ENCODE measurements at places on chromosomes 16 and 17. TPM values are rescaled to one million over a fixed set of nuclear protein-coding genes. Genes with fewer than 3 reads are reported as not detected.

DNA sequence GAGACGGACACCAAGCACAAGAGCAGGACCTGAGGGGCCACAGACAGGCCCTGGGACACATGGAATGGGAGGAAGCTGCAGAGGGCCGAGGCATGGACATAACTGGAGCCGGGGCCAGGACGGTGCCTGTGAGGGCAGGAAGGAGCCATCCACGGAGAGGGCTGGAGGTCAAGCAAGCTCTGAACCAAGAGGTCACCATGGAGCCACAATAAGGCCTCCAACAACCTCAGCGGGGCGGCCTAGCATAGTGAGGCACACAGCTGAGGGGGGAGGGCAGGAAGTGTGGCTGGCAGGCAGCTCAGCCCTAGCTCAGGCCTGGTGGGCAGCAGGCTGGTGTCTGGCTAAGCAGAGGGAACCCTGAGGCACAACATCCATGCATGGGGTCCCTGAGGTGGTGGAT is 4.4 kb downstream of the MCRIP1 start:
- H3K27ac ChIP-seq, result no peak overlapping the region
- no peak overlapping the region for H3K4me3 ChIP-seq
- H3K36me3 ChIP-seq, result peaks cover 29% of the 10 kb centered on the region

DNA sequence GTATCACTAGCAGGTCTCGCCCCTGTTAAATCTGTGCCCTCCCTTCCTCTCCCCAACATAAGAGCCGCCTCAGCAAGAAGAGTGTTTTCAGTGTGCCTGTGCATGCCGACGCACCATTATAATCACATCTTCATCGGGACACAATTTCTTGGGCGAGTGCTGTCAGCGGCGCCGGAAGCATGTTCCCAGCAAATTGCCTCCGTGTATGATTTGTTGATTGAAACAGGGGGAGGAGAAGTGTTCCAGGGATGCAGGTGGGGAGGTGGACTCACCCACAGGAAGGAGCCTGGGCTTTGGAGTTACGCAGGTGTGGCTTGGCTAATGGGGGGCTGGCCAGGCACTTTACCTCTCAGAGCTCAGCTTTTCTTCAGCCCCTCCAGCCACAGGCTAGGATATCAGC is 53.6 kb downstream of the SPACA3 start:
- no peak for DNase-seq
- no peak overlapping the region for H3K27ac ChIP-seq
- H3K4me1 ChIP-seq, result no peaks in the 10 kb centered on the region
- peaks cover 100% of the 10 kb centered on the region for H3K27me3 ChIP-seq

The SDK2 gene
- not detected for total RNA-seq

DNA sequence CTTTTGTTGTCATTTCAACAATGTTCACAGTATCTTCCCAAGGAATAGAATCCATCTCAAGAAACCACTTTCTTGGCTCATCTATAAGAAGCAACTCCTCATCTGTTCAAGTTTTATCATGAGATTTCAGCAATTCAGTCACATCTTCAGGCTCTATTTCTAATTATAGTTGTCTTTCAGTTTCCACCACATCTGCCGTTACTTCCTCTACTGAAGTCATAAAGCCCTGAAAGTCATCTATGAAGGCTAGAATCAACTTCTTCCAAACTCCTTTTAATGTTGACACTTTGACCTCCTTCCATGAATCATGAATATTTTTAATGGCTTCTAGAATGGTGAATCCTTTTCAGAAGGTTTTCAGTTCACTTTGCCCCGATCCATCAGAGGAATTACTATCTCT is 102.1 kb downstream of the CDH13 start:
- no peaks in the 10 kb centered on the region for H3K27me3 ChIP-seq
- H3K36me3 ChIP-seq, result no peaks in the 10 kb centered on the region
- no peak for DNase-seq
- H3K27ac ChIP-seq, result no peak overlapping the region
- H3K4me3 ChIP-seq, result no peak overlapping the region

Measured in Calu3 (cell line).